ENCODE measurements at places on chromosomes 7 and 10. TPM values are rescaled to one million over a fixed set of nuclear protein-coding genes. Genes with fewer than 3 reads are reported as not detected.

The HOXA7 gene
- total RNA-seq, result 5.1 TPM

The LDB3 gene
- total RNA-seq, result not detected

The NEUROD6 gene
- total RNA-seq, result not detected

The CABCOCO1 gene
- total RNA-seq, result 0.54 TPM
